ENCODE measurements at places on chromosomes 6 and 20.
A peak's percentile ranks its signal among the peaks of the same experiment; 100 is the strongest.

GRCh38 chr6:118320652-118321051 lies 227.4 kb upstream of the PLN start:
- DNase-seq, result no peak

- DNase-seq, result no peak
Measured at GRCh38 chr6:22081709-22082108, 215.1 kb downstream of the PRL start.

DNA sequence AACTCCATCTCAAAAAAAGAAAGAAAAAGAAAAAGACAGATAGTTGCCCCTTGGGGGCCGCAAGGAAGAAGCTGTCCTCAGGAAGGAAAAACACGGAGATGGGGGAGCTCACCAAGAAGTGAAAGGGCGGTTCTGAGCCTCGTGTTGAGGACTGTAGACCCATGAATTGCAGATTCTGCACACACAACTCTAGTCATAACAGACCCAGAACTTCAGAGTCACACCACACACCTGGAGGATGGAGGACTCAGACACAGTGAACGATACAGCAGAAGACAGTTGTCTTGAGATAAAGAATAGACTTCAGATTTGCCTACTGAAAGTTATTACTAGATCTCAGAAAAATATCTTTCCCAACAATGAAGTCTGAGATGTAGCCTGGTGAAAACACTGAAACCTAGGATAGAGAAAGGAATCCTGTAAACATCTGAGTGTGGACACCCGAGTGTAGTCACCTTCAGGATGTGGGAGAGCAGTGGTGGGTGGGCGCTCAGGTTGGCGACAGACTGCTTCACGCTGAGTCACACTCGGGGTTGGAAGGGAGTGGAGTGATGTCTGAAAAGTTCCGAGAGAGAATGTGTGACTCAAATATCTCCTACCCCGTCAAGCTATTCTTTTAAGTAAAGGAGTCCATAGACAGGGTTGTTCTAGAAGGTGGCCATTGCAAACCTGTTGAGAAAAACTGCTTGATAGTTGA lies 88.1 kb downstream of the MAP3K4 start:
- peak; percentile 36 for DNase-seq

GRCh38 chr6:45816674-45817297 lies 198.9 kb downstream of the CLIC5 start:
- no peak for DNase-seq

DNA sequence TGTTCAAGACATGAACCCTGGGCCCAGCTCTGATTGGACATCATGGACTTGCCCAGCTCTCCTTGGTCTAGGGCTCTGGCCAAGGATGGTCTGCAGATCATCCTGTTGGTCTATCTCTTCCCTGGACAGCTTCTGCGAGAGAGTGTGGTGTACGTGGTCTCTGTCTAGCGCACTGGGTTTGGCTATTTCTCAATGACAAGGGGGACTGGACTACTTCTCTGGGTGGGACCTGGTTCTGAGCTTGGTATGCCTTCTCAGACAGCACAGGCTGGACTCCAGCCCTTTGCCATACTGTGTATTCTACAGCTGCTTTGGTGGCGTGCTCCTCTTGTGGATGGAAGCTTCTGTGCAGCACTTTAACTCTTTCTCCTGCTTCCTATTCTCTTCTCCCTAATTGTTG lies 8.5 kb upstream of the RAET1E start:
- no peak for DNase-seq

GRCh38 chr6:79034865-79035264 lies 43.2 kb downstream of the PHIP start:
- DNase-seq, result no peak

DNA sequence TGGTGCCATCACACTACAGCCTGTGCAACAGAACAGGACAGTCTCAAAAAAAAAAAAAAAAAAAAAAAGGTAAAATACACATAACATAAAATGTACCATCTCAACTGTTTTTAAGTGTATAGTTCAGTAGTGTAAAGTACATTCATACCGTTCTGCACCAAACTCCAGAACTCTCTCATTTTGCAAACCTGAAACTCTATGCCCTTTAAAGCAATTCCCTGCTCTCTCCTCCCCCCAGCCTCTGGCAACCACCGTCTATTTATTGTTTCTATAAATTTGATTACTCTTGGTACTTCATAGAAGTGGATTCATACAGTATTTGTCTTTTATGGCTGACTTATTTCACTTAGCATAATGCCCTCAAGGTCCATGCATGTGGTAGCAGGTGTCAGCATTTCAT lies 12.9 kb downstream of the RIPOR2 start:
- DNase-seq, result no peak

DNA sequence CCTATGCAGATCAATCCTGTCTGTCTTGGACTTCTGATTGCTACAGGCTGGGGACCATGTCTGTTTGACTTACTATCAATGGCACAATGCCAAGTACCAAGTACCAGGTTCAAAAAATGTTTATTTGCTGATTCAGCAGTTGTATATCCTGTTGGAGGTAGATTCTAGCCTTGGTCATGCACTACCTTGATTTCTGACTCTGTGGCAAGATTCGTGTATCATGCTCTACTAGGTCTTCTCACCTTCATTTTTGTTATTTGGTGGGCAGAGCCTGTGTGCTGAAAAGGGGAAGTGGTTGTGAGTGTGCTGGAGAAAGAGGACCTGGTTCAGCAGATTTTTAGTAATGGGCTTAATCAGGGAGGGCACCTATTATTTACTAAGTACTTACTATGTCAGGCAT lies 192.4 kb upstream of the MYLIP start:
- no peak for DNase-seq

GRCh38 chr6:40419946-40420728 lies 167.0 kb downstream of the LRFN2 start:
- DNase-seq, result no peak

DNA sequence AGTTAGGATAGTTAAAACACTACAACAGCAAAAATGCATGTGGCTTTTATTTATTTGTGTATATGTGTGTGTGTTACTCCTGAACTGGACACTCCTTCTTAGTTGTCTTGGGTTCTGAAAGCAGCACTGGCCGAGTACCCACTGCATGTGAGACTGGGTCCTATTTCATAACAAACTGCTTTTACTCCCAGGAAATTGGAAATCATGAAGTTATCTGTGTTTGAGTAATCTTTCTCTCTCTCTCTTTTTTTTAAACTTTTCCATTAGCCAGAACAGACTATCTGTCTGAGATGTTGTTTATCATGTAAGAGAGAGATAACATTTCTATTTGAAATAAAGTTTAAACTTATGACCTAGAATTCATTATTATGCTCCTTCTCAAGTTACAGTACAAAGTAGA lies 110.4 kb downstream of the LIN28B start:
- DNase-seq, result no peak

- DNase-seq, result no peak
Measured at GRCh38 chr6:169805242-169805838, 53.9 kb downstream of the ERMARD start.

DNA sequence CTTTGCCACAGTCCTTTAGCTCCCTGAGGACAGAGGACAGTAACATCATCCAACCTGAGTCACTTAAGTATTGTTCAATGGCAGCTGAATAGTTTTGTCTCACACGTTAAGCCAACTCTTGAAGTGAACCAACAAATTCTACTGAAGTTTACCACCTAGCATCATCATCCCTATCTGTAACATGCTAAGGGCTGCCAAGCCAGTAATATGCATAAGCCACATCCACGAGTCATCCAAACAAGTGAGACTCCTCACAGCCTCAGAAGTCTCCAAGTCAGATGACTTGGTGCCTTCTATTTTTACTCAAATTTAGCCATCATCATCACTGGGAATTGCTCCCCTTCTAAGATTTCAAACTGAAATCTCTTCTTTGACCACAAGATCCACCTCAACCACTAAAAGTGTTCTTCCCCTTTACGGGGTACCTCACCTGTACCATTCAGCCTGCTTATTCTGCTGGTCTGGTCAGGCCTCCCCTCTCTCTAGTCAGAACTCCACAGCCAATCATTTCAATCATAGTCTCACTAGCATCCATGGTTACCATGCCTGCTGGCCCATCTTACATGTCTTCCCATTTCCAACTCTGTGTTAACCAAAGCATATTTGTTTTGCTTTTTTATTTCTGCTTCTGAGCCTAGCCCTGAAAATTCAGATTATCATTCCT lies 73.7 kb downstream of the DTNBP1 start:
- no peak for DNase-seq

DNA sequence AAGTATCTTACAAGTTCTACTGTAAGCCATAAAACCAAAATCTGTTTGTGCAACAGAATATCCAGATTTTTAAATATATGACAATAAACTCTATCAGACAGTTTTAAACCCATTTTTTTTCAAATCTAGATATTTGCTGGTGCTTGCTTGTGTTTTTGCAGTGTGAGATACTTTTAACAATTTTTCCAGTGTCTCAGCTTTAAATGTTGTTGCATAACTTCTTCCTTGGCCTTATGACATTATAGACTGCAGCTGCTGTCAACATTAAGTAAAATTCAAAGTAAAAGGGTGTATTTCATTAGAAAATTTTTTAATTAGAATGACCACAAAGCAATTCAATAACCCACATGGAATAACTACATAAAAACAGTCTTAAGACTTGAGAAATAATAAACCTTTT lies 139.5 kb downstream of the PTPRK start:
- DNase-seq, result no peak

GRCh38 chr6:147595961-147596360 lies 87.5 kb downstream of the SAMD5 start:
- no peak for DNase-seq

- no peak for DNase-seq
Measured at GRCh38 chr6:116730513-116730912, 35.0 kb downstream of the FAM162B start.

DNA sequence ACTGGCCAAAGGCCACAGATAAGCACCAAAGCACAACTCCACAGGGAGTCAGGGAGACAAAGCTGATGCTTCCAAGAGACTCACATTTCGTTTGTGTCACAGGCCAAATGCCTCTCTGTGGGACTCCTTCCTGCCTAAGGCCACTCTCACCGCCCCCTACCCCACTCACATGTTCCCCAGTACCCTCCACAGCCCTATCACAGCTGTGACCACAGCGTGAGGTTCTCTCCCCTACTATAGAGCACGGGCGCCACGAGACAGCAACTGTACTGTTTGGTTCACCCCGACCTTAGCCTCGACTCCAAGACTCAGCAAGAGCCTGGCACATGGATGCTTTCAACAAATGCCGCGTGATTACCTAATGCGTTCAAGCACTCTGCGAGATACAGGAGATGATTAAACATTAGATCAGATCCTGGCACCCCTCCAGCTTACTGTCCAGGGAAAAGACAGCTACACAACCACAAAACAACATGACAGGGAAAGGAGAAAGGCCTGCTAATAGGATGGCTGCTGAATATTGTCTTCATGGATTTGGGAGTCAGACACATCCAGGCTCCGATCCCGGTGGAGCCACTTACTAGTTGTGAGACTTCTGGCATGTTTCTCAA lies 105.5 kb downstream of the AGPAT4 start:
- no peak for DNase-seq

- no peak for DNase-seq
Measured at GRCh38 chr6:135012764-135013163, 41.9 kb downstream of the HBS1L start.

GRCh38 chr20:50980071-50980681 lies 21.6 kb downstream of the MOCS3 start:
- DNase-seq, result no peak

DNA sequence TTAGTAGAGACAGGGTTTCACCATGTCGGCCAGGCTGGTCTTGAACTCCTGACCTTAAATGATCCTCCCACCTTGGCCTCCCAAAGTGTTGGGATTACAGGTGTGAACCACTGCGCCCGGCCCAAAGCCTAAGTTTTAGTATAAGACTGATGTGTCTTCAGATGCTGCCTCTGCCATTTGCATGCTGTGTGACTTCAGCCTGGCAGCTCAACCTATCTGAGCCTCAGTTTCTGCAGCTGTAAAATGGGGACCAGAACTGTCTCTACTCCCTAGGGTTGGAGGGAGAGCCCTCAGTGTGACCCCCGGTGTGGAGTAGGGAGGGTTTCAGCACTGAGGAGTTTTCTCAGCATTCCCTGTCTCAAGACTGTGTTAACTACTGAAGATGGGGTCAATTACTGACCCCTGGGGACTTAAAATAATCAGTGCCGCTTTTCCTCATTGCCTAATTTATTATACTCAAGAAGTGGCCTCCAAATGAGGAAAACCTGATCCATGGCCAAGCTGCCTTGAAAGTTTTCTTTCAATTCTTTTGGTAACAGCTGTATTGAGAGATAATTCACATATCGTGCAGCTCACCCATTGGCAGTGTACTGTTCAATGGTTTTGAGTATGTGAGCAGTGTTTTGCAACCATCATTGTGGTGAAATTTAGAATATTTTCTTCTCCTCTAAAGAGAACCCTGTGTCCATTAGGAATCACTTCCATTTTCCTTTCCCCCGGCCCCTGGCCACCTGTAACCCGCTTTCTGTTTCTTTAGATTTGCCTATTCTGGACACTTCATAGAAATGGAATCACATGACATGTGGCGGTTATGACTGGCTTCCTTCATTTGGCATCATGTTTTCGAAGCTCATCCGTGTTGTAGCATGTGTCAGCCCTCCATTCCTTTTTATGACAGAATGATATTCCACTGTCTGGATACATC lies 64.8 kb downstream of the PHACTR3 start:
- DNase-seq, result no peak

DNA sequence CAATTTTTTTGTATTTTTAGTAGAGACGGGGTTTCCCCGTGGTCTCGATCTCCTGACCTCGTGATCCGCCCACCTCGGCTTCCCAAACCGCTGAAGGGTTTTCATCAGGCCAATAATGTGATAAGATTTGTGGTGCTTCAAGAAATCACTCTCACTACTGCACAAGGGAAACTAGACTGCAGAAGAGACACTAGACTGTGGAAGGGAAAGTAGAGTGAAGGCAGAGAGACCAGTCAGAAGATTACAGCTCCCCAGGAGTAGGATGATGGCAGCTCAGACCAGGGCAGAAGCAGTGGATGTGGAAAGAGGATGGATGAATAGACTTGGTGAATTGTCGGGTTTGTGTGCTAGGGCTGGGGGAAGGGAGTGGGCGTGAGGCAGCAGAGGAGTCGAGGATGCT lies 48.0 kb upstream of the GTSF1L start:
- no peak for DNase-seq

DNA sequence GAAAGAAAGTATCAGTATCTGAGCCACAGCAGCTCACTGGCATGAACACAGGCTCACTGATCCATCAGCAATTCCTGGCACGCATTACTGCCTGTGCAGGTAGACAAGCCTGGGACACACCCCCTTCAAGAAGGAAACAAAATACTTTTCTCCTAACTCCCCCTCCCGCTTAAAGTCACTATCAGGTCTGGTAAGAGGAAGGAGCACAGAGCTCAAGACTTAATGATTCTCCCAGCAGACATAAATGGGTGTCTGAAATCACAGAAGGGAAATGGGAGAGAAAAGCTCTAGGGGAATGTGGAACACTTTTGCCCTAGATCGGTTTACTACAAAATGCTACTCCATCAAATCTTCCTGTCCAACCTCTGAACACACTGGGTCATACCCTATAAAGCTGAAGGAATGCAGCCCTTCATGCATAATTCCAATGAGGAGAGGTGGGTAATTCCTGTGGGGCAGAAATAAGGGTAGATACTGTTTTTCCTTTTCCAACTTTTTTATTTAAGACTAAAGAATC lies at the start of gene ADGRF1:
TSS of gene ADGRF1 (minus strand) at position 58 of the 517 bp plus-strand sequence. CDS start 13,271 bp downstream, outside the sequence.
- no peak for DNase-seq

GRCh38 chr6:163099621-163100171 lies 314.8 kb upstream of the QKI start:
- no peak for DNase-seq
